CD4-positive, alpha-beta T cell treated with Interleukin-12 subunit alpha and Interleukin-12 subunit beta, for 1 hour (primary cell): ENCODE measurements at places on chromosomes 16 and 17.

- no peak for DNase-seq
Measured at GRCh38 chr17:1220346-1220745, 40.6 kb upstream of the ABR start.

DNA sequence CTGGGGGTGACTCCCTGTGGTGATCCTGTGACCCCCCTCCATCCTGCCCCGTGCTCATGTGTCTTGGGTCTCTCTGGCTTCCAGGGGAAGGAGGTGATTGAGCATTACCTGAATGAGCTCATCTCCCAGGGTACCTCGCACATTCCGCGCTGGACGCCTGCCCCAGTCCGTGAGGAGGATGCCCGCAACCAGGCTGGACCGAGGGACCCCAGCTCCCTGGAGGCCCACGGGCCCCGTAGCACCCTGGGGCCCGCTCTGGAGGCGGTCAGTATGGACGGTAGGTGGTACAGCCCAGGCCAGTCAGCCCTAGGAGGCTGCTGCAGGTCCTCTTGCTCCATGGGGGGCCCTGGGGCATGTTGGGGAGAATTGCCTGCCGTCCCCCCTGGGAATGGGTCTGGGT lies 33.6 kb downstream of the SEC14L5 start:
- no peak for DNase-seq

GRCh38 chr17:35460354-35460851 lies 11.8 kb upstream of the SLFN13 start:
- peak; percentile 78 for DNase-seq

DNA sequence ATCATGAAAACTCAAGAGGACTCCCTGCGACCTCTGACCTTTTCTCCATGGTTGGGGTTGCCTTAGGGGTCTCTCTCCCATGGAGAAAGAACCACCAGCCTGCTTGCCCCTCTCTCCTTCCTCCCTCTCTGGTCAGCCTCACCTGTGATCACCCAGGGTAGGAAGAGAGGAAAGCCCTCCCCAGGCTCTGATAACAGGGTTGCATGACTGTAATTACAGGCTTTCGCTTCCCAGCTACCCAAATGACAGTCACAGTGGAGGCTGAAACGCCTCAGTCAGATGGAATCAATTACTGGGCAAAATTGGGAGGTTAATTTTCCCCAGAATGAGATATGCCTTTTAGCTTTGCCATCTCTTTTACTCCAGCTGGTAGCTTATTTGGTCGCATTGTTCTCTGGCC lies 265.8 kb upstream of the SOX9 start:
- DNase-seq: no peak

GRCh38 chr17:49739641-49740271 lies 24.2 kb downstream of the FAM117A start:
- DNase-seq: peak; percentile 97

DNA sequence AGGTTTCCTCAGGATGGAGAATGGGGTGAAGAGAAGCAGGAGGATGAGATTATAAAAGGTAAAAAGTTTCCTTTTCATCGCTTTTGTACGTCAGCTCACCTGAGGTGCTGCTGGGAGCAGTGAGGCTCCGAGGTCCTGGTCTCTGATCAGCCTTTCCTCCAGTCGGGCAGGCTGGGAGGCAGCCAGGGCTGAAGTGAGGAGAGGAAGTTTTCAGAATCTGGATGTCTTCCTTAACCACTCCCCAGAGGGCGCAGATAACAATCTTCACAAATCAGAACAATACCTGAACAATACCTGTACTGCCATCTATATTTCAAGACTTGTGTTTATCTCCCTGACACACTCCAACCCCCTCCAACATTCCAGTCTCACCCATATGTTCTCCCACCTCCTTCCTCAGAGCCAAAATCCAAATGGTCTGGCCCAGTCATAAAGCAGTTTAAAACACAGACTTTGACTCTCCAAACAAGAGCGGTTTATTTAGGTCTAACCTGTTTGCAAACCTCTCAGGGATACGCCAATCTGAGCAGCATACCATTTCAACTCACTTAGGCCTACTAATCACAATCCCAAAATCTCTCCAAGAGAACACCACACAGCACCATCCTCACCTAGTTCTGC lies 6.8 kb downstream of the ZNF18 start:
- no peak for DNase-seq

GRCh38 chr17:46727572-46728348 lies 90.7 kb downstream of the WNT3 start:
- no peak for DNase-seq

- DNase-seq: no peak
Measured at GRCh38 chr16:49747654-49748053, 108.3 kb downstream of the ZNF423 start.

GRCh38 chr16:19192865-19193264 lies 24.8 kb downstream of the SYT17 start:
- no peak for DNase-seq

GRCh38 chr17:57869617-57870282 lies 19.9 kb upstream of the MRPS23 start:
- DNase-seq: no peak

- peak; percentile 15 for DNase-seq
Measured at GRCh38 chr17:8150194-8151119, 1.7 kb downstream of the PER1 start.

DNA sequence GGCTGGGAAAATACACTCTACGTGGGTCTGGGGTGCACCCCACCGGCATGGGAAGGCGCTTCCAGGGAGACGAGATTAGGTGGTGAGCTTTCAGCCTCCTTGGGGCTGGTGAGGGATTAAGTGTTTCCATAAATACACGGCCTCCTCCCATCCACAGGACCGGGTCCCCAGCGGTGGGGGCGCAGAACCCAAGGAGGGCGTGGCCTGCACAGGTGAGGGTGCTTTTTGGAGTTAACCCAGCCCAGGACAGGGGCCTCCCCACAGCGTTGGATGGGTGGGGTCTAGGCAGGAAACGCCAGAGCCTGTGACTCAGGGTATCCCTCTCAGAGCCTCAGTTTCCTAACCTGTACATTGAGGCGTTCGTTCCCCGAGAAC lies 1.1 kb downstream of the C16orf74 start:
- no peak for DNase-seq

GRCh38 chr17:3879186-3879585 lies 13.7 kb downstream of the CAMKK1 start:
- no peak for DNase-seq

DNA sequence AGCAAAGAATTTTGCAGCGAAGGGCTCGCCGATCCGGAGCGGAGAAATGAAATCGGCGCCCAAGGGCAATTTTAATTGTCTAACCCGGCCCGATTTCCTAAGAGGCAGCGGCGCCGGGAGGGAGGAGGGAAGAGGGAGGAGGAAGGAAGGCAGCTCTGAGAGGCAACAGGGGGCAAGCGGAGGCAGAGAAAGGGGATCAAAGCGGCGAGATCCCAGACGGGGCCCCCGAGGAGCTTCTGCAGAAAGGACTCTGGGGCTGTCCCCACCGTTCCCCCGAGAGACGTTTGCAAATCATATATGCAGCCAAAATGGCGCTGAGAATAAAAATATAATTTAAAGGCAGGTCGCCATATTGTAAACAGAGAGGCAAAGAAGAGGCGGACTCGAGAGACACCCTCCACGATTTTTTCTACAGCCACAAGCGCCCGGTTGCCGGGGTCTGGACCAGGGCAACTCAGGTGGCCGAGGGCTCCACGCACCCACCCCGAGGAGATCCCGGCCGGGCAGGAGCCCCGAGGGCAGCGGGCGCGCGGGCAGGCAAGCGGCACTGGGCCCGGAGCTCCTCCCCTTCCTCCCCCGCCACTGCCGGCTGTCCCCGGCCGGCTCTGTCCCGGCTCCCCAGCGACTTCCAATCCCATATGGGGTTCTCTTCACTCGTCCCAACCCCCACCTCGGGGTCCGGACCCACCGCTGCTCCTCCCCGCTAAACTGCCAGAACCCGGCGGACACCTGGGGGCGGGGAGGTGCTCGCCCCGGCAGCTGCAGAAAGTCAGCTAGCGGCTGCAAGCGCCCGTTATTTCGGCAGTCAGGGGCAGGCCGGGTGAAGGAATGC lies 1.9 kb downstream of the PHF12 start:
- DNase-seq: peak; percentile 56

GRCh38 chr17:45018848-45019711 lies 32.4 kb downstream of the DCAKD start:
- peak; percentile 41 for DNase-seq

GRCh38 chr16:2337431-2338296 lies 2.9 kb downstream of the ABCA3 start:
- no peak for DNase-seq

DNA sequence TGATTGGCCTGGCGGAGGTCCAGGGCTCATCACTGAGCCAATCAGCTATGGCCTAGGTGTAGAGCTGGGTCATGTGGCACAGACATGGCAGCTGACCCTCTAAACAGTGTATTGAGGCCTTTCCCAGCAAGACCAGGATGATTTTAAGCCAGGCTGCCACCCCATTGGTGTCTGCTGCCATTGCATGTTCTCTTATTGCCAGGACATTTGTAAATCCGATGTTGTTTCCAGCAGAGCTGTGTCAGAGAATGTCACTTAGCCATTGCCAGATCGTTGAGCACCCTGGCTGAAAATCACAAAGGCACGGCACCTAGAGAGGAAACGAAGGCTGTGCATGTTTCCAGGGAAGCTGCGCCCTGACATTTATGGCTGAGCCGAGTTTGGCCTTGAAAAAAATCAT lies 33.4 kb downstream of the RBFOX1 start:
- DNase-seq: no peak

DNA sequence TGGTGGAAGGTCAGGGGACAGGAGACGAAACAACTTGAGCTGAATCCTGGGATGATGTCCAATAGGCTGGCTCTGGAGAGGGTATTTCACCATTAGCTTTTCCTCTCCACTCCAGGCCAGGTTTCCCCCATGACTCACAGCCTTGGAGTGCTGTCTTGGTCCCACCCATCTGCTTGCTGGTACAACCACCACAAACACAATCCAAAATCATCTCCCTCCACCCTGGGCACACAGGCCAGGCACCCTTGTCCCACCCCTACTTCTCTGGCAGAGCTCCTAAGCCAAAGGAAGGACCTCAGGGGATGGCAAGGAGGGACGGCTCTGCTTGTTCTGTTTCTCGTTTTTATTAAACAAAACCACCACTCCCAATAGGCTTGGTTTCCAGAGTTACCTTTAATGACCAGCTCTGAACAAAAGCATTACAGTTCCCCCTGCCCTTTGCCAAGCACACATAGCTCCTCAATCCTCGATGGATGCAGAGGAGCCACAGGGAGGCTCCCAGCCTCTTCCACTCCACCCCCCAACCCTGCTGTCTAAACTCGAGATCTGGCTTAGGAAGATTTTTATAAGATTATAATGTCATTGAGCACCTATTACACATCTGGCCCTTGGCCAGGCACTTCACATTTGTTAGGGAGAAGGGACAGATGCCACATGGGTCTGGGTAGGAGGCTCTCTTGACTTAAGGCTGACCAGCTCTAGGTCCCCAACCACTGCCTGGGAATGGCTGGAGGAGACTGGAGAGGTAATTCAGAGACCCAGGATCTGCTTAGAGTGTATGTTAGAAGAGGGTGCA lies 13.3 kb downstream of the CAVIN1 start:
- no peak for DNase-seq

- no peak for DNase-seq
Measured at GRCh38 chr16:2690852-2691251, 8.5 kb downstream of the KCTD5 start.

- no peak for DNase-seq
Measured at GRCh38 chr16:12513076-12513790, 290.5 kb downstream of the CPPED1 start.

GRCh38 chr16:70407811-70408274 lies 31.1 kb downstream of the ST3GAL2 start:
- DNase-seq: no peak

DNA sequence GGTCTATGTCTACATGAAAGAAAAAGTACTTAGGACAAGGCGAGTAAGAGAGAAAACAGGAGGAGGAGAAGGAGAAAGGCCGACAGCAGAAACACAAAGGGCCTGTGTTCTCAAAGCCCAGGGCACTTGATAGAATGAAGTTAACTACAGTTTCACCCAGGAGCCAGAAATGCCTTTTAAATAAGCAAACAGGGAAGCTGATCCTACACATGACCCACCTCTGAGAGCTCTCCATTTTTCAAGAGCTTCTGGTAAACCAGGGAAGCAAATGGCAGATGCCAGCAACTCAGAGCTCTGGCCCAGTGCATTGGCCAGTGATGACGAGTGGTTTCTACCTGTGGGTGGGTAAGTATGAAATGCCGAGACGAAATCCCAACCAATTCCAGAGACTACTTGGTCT lies 163.4 kb downstream of the ZFHX3 start:
- no peak for DNase-seq

DNA sequence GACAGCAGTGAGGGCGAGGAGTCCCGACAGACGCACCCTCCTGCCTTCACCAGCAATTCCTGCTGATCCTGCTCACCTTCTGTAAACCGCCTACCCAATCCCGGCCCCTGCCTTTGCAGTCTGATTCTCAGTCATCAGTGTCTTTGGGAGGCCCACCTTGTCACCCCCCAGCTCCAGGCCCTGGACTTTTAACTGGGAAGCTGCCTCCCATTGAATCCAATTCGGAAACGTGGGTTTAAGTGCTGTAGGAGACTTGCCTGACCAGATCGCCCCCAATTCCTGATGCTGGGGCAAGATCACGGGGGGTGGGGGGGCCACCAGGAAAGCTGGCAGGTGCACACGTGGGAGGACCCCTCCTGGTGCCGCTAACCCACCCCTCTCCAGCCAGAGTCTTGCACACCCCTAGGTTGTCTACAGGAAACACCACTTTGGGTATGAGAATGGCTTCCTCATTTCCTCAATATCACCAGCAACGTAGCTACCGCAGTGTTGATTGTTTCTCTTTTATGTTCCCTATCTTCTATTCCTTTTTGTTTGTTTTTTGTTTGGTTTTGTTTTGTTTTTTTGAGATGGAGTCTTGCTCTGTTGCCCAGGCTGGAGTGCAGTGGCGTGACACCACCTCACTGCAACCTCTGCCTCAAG lies 46.6 kb upstream of the CMIP start:
- no peak for DNase-seq

DNA sequence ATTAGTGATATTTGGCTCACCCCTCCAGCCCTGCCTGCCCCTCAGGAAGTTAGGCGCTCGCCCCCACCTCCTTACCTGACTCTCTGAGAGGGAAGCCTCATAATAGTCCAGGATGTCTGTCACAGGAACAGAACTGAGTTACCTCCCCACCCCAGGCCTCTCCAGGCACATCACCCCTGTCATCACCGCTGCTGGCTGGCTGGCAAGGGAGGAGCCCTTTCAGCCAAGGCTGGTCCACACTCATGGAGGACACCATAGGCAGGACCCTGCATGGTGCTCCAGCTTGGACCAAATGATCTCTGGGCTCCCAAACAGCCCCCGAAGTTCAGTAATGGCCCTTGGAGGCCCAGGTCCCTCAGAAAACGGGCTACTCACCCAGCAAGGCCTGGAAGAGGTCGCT lies 1.5 kb downstream of the DLG4 start:
- DNase-seq: no peak

- no peak for DNase-seq
Measured at GRCh38 chr17:55962951-55963401, 190.3 kb upstream of the ANKFN1 start.
